ENCODE measurements at places on chromosomes 13 and 19.

DNA sequence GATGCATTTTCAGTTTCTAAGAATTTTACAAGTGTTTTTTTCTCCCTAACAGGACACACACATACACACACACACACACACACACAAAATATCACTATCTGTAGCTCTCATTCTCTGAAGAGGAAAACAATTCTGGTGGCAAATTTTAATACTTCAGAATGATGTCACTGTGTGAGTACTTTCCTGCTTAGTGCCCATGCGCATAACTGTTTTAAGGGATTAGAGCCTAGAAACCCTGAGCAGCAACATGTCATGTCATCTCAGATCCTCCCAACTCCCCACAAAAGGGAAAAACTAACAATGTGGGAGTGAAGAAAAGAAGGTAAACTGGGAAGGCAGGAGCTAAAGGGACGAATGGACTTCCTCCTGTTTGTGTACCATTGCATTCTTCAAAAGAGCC, 401.2 kb downstream of the SPRY2 start:
- no peak overlapping the region for H3K27ac ChIP-seq
- no peak for DNase-seq
- H3K4me1 ChIP-seq = peaks cover 11% of the 10 kb centered on the region
- H3K36me3 ChIP-seq = no peaks in the 10 kb centered on the region
- H3K27me3 ChIP-seq = no peaks in the 10 kb centered on the region

GRCh38 chr19:34225659-34226015, 28.7 kb upstream of the GARRE1 start:
- no peak overlapping the region for H3K27ac ChIP-seq
- H3K27me3 ChIP-seq = no peaks in the 10 kb centered on the region
- peaks cover 5% of the 10 kb centered on the region for H3K36me3 ChIP-seq
- no peak overlapping the region for H3K4me3 ChIP-seq
- no peaks in the 10 kb centered on the region for H3K4me1 ChIP-seq

DNA sequence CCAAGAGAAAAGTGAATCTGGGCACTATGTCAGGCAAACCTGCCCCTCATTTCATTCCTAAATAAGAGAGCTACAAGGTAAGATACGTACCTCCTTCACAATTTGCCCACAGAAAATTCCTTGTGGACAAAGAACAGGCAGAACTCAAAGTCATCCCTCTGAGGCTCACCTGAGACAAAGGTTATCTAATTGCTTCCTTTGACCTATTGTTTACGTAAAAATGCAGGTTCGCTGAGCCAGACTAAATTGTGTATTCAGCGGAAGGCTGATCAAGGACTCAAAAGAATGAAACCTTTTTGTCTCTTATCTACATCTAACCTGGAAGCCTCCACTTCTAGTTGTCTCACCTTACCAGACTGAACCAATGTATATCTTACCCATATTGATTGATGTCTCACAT, 213.3 kb downstream of the POSTN start:
- H3K27ac ChIP-seq = no peak overlapping the region
- H3K4me1 ChIP-seq = no peaks in the 10 kb centered on the region
- no peaks in the 10 kb centered on the region for H3K27me3 ChIP-seq
- no peak for DNase-seq

DNA sequence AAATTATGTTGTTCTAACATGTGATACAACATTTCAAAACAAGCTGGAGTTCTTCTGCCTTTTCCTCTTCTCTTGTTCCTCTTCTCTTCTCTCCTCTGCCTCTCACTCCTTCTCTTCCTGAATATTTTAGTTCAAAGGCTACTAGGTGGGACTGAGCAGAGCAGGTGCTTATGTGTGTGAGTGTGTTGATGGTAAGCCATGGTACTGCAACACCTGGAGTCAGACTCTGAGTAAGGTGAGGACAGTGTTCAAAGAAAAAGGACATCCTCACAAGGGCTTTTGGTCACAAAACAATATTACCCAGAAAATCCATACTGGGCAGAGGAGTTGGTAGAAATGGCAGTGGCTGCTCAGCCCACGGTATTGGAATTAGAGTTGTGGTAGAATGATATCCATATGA, 1188.7 kb downstream of the SLITRK1 start:
- H3K4me1 ChIP-seq = peaks cover 4% of the 10 kb centered on the region
- DNase-seq = no peak
- H3K36me3 ChIP-seq = no peaks in the 10 kb centered on the region

DNA sequence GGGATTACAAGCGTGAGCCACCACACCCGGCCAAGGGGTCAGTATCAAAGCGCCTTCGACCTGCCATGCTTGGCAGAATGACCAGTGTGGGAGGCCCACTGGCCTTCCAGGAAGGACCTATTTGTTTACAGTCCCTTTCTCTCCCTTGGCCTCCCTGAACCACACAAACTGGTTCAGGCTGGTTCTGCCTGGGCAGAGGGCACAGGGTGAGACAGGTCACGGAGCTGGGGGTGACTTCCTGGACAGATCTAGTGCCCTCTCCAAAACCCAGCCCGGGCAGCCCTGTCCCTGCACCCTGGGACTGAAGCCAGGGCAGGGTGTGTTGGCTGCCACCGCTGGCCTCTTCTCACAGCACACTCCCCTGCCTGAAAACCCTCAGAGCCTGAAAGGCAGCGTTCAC, 11.3 kb downstream of the PLEKHF1 start:
- no peak for DNase-seq
- H3K27ac ChIP-seq = no peak overlapping the region
- H3K27me3 ChIP-seq = no peaks in the 10 kb centered on the region
- no peak overlapping the region for H3K4me3 ChIP-seq
- H3K36me3 ChIP-seq = no peaks in the 10 kb centered on the region

- H3K36me3 ChIP-seq = peaks cover 15% of the 10 kb centered on the region
- no peaks in the 10 kb centered on the region for H3K27me3 ChIP-seq
- no peak overlapping the region for H3K27ac ChIP-seq
Observed at GRCh38 chr13:41356786-41357185, 45.7 kb downstream of the NAA16 start.

GRCh38 chr19:45809643-45810159, 5.4 kb downstream of the RSPH6A start:
- no peaks in the 10 kb centered on the region for H3K36me3 ChIP-seq
- no peak overlapping the region for H3K4me3 ChIP-seq
- no peak for DNase-seq
- H3K27me3 ChIP-seq = no peaks in the 10 kb centered on the region

- H3K27me3 ChIP-seq = no peaks in the 10 kb centered on the region
- peaks cover under 1% of the 10 kb centered on the region for H3K4me1 ChIP-seq
- no peak overlapping the region for H3K4me3 ChIP-seq
- H3K36me3 ChIP-seq = no peaks in the 10 kb centered on the region
- H3K27ac ChIP-seq = no peak overlapping the region
Observed at GRCh38 chr13:48944221-48944620, 31.5 kb upstream of the FNDC3A start.

DNA sequence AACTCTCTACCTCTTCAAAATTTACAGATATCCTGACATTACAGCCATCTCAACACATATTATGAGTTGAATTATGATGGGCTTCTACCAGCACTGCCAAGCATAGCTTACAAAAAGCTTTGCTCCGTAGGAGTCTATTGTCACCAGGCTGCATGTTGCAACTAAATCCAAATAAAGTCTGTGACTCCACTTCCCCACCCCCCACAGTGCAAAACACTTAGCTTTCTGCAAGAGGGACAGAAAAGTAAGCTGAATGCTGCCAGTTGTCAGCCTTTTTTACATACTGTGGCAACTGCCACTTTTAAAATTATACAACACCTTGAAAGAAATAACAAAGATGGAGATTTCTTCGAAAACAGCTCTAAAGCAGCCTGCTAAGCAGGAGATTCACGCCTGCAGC, 189.1 kb downstream of the FGF14 start:
- no peaks in the 10 kb centered on the region for H3K4me1 ChIP-seq
- H3K27ac ChIP-seq = no peak overlapping the region
- H3K27me3 ChIP-seq = no peaks in the 10 kb centered on the region
- no peak overlapping the region for H3K4me3 ChIP-seq
- DNase-seq = no peak
- H3K36me3 ChIP-seq = no peaks in the 10 kb centered on the region

GRCh38 chr13:57418067-57418677, 213.4 kb upstream of the PCDH17 start:
- no peak overlapping the region for H3K4me3 ChIP-seq
- no peak for DNase-seq

DNA sequence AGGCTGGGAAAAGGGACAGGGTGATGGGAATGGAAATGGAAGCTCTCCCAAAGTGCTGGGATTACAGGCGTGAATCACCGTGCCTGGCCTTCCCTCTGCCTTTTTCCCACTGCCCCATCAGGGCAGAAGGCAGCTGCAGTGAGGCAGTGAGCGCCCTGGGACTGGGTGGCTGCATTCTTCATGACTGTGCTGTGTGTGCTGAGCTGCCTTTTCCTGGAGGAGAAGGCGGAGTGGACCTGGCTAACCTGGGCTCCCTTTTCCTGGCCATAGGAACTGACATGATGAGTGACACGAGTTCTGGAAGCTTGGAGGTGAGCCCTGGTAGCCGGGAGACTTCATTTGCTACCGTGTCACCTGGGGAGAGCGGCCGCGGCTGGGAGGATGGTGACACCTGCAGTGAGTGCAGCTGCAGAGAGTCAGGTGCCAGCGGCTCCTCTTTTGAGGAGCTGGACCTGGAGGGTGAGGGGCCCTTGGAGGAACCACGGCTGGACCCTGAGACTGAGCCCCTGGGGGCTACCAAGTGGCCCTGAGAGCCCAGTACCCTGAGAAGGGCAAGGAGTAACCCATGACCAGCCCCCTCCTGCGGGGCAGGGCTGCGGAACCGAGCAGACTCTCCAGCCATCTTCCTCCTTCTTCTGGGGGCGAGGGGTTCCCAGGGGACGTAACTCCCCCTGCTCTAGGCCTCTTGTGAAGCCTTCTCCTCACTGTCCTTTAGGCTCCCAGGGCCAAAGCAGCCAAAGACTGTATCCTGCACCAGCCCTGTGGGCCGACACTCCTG, 26.3 kb upstream of the ZNF492 start:
- no peak overlapping the region for H3K27ac ChIP-seq
- no peak for DNase-seq

GRCh38 chr13:95138876-95139585, 162.2 kb downstream of the ABCC4 start:
- no peak overlapping the region for H3K4me3 ChIP-seq
- no peak overlapping the region for H3K27ac ChIP-seq
- H3K36me3 ChIP-seq = no peaks in the 10 kb centered on the region
- peaks cover 23% of the 10 kb centered on the region for H3K4me1 ChIP-seq

GRCh38 chr13:112066624-112067004, 335 bp upstream of the SOX1 start:
- DNase-seq = no peak
- no peaks in the 10 kb centered on the region for H3K36me3 ChIP-seq
- no peak overlapping the region for H3K27ac ChIP-seq
- H3K4me1 ChIP-seq = peaks cover 13% of the 10 kb centered on the region
- no peak overlapping the region for H3K4me3 ChIP-seq

DNA sequence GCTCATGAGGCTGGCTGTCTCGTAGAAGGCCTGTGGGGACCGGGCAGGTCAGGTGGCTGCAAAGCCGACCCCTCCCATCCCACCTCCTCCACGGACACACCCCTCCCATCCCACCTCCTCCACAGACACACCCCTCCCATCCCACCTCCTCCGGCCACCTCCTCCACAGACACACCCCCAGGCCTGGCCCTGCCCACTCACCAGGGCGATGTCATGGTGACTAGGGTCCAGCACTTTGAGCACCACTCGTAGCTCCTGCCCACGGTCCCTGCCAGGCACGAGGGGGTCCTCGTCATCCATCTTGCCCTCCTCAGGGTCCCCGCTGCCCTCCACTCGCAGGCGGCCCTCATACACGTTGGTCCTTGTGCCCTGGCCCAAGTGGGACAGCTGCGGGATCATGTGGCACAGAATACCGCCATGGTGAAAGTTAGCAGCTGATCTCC, 18.8 kb downstream of the TYK2 start:
- no peaks in the 10 kb centered on the region for H3K27me3 ChIP-seq
- H3K4me3 ChIP-seq = no peak overlapping the region
- peaks cover 33% of the 10 kb centered on the region for H3K36me3 ChIP-seq
- no peak for DNase-seq

GRCh38 chr13:50989476-50989875, 79.9 kb downstream of the RNASEH2B start:
- H3K36me3 ChIP-seq = no peaks in the 10 kb centered on the region
- H3K27ac ChIP-seq = no peak overlapping the region
- no peak for DNase-seq
- H3K4me3 ChIP-seq = no peak overlapping the region
- no peaks in the 10 kb centered on the region for H3K4me1 ChIP-seq

- no peaks in the 10 kb centered on the region for H3K27me3 ChIP-seq
- no peak overlapping the region for H3K27ac ChIP-seq
- H3K4me3 ChIP-seq = no peak overlapping the region
- H3K4me1 ChIP-seq = no peaks in the 10 kb centered on the region
- no peaks in the 10 kb centered on the region for H3K36me3 ChIP-seq
- no peak for DNase-seq
Observed at GRCh38 chr19:13975870-13976269, 23.6 kb downstream of the DCAF15 start.

GRCh38 chr13:76349700-76350099, 536.5 kb downstream of the KCTD12 start:
- no peaks in the 10 kb centered on the region for H3K27me3 ChIP-seq
- no peak for DNase-seq
- H3K4me1 ChIP-seq = no peaks in the 10 kb centered on the region
- H3K4me3 ChIP-seq = no peak overlapping the region

- H3K36me3 ChIP-seq = no peaks in the 10 kb centered on the region
- DNase-seq = peak; percentile 85
- no peak overlapping the region for H3K4me3 ChIP-seq
- H3K27ac ChIP-seq = no peak overlapping the region
- H3K4me1 ChIP-seq = peaks cover 5% of the 10 kb centered on the region
Observed at GRCh38 chr19:15091918-15092753, 10.1 kb downstream of the OR1I1 start.

GRCh38 chr19:49818649-49819370, 721 bp downstream of the MED25 start:
- peak overlapping the region; percentile 29 for H3K4me3 ChIP-seq
- H3K27ac ChIP-seq = peak overlapping the region; percentile 92
- peaks cover 36% of the 10 kb centered on the region for H3K4me1 ChIP-seq
- no peak for DNase-seq

DNA sequence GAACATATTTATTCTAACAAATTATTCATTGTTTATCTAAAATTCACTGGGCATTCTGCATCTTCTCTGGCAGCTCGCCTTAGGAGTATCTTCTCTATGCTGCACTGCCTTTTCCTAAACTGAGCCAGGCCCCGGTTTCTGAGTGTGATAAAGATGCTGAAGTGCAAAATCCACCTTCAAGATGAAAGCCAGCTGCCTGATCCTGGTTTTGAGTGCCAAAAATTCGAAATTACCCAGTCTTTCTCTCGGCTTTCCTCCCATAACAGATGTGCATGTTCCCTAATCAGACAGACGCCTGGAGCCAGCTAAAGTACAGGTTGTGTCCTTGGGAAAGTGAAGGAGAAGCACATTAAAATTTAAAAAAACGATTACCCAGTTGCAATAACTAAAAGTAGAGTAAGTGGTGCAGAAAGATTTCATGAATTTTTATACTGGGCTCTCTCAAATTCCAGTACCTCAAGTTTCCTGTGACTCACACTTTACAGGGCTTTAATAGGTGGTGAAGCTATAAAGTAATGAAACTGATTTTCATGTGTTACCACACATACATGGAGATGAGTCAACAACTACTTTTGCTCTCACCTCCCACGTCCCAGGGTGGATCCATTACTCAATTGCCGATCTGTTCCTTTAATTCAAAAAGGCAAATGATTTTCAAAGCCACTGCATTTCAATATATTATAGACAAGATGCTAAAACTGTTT, 65.0 kb upstream of the GTF2F2 start:
- DNase-seq = no peak
- H3K27me3 ChIP-seq = no peaks in the 10 kb centered on the region
- H3K4me3 ChIP-seq = no peak overlapping the region
- no peaks in the 10 kb centered on the region for H3K36me3 ChIP-seq
- H3K27ac ChIP-seq = no peak overlapping the region
